Activated CD8-positive, alpha-beta T cell treated with anti-CD3 and anti-CD28 coated beads for 36 hours (primary cell): ENCODE measurements at places on chromosomes 5 and 9.

- DNase-seq = no peak
Observed at GRCh38 chr5:100755435-100755834, 147.6 kb downstream of the ST8SIA4 start.

DNA sequence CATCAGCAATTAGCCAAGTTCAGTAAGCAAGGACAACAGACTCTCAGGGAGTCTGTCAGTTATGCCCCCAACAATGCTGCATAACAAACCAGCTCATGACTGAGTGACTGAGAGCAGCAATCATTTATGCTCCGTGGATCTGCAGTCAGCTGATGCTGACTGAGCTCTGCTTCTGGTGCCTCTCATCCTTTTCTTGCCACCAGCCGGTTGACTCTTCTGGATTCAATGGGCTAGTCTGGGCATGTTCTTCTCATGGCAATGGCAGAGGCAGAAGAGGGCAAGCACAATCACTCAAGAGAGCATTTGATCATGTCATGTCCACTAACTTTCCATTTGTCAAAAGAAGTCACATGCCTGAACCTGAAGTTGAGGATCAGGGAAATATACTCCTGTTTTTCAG, 157.0 kb upstream of the NTRK2 start:
- DNase-seq = no peak

DNA sequence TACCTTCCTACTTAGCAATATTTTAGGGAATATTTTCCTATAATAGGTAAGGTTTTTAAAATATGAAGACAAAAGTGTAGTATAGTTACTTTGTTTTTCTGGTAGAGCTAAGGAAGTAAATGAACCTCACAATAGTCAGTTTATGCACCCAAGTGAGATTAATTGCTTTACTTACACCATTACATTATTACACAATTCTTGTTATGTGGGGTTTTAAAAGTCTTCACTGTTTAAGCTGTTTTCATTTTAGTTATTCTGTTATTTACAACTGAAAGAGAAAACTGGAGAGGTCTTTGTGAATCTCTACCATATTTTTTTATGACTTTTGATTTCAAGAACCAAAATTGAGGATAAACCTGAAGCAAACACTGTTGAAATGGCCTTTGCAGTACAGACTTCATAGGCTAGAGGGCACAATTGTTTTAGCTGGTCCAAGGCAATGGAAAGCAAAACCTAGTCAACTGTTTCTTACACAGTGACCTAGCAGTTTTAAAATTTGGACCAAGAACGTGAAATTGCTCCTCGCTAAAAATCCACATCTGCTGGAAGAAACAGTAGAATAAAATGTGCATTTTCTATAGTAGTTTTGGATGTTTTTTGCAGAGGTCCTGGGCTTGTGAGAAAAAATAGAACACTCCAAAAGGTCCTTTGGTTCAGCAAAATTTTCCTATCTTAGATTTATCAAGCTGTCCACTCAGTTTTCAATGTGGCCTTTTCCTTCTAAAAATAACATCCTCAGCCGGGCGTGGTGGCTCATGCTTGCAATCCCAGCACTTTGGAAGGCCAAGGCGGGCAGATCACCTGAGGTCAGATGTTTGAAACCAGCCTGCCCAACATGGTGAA, 66.4 kb upstream of the FER start:
- DNase-seq = peak; percentile 31

DNA sequence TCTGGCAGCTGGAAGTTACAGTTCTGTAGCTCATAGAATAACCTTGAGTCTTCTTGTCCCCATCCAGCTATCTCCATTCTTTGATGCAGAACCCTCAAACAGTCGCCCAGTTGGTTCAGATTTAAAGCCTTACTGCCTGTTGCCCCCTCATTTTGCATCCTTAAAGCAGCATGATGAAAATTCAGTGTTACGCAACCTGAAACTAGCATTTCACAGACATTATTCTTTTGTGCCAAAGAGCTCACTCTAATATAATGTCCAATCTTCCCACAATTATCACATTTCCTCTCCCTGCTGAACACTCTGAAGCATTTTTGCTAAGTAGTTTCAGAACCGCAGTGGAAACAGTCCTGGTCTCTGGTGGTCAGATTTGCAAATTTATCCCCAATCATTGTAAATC, 318.0 kb downstream of the PSAT1 start:
- DNase-seq = no peak

GRCh38 chr5:32088214-32088613, 85.9 kb downstream of the GOLPH3 start:
- DNase-seq = no peak

- DNase-seq = no peak
Observed at GRCh38 chr9:93247892-93248291, 64.0 kb downstream of the WNK2 start.

GRCh38 chr5:134503088-134503936, 22.2 kb upstream of the JADE2 start:
- DNase-seq = peak; percentile 91

DNA sequence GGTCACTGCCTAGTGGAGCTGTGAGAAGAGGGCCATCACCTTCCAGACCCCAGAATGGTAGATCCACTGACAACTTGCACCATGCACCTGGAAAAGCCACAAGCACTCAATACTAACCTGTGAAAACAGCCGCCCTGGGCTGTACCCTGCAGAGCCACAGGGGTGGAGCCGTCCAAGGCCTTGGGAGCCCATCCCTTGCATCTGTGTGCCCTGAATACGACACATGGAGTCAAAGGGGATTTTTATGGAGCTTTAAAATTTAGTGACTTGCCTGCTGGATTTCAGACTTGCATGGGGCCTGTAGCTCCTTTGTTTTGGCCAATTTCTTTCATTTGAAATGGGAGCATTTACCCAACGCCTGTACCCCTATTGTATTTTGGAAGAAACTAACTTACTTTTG, 62.4 kb upstream of the HTR4 start:
- no peak for DNase-seq

DNA sequence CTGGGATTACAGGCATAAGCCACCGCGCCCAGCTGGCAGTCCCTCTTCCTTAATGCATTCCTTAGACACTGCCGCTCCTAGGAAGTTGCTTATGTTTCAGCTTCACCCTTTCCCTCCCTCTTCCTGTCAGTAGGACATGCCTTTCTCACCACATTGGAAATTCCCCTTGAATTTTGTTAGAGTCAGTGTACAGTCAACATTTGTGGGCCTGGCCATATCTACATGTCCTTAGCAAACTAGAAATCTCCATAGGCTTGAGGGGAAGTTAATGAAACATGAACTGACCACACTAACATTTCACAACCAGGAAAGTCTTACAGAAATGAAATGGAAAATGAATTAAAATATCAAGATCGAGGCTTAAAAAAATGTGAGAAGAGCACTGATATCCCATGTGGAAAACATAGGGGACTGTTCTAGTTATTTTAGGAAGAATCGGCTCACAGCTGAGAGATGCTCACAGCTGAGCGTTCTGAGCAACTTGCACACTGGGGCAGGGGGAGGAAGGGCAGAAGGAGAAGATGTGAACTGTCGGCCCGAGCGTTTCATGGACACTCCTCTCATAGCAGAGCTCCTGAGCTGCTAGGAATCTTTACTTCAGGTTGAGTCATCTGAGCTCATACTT, 21.1 kb upstream of the LVRN start:
- no peak for DNase-seq

DNA sequence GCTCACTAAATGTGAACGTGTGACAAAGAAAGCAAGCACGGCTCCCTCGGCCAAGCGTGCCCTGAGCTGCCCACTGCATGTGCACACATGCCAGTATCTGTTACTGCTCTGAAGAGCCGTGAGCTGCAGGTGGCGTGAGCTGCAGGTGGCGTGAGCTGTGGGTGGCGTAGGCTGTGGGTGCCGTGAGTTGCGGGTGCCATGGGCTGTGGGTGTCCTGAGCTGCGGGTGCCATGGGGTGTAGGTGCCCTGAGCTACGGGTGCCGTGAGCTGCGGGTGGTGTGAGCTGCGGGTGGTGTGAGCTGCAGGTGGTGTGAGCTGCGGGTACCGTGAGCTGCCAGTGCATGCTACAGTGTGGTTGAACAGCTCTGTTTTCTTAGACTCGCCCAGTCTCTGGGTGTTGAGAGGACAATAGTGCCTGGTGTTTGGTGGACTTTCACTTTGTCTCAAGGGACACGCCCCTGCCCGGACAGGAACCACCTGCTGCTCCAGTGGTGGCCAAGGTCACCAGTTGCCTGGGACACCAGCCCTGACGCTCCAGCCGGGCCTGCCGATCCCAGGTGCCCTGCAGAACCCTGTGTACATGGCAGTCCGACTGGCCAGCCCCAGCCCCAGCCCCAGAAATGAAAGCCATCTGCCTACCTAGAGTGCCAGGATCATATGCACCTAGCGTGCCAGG, 6.7 kb downstream of the CCDC187 start:
- no peak for DNase-seq

GRCh38 chr5:35810601-35811000, 46.1 kb upstream of the IL7R start:
- no peak for DNase-seq

DNA sequence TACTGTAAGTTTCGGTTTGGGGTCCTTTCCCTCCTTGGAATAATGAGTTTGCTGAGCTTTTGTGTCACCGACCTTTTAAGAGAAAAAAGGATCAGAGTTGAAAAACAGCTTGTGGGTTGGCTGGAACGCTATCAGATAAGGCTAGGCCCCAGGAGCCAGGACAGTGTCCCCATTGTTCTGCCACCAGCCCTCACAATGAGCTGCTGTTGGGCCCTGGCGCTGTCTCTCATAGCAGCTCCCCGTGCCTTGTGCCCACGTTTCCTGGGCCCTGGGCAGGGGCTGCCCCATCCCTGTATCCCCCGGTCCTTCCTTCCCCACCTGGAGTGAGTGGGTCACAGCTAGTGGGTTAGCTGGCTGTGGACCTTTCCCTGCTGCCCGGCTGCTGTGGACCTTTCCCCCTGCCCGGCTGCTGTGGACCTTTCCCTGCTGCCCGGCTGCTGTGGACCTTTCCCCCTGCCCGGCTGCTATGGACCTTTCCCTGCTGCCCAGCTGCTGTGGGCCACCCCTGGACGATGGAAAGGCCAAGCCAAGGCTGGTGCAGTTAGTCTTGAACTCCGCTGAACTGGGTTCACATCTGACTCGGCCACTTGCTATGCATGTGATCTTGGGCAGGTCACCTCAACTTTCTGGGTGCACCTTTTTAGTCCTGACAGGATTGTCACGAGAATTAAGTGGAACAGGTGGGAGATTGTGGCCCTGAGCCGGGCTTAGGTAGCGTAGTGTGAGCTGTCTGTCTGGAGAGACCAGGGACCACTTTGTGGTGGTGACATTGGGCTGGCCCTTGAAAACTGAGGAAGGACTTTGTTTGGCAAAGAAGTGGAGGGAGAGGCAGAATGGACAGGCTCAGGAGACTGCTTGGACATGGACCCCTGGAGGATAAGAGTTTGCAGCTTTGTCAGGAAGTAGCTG, 99.5 kb downstream of the DAB2IP start:
- DNase-seq = no peak

DNA sequence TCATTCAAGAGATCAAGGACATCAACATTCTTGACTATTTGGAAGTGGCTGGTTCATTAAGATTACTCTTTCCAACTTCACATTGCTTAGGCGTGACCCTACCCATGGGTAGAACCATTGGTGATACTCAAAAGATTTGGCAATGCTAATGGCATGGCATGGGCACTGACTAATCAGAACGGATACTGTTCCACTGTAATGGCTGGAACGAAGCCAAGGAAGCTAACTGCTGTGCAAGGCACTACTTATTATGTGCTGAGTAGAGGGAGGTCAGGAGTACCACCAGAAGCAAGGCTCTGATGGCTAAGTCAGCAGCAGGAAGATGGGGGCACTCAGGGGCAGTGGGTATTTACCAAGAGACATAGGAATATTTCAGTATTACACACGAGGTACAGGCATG, 31.9 kb downstream of the GNA14 start:
- DNase-seq = no peak

DNA sequence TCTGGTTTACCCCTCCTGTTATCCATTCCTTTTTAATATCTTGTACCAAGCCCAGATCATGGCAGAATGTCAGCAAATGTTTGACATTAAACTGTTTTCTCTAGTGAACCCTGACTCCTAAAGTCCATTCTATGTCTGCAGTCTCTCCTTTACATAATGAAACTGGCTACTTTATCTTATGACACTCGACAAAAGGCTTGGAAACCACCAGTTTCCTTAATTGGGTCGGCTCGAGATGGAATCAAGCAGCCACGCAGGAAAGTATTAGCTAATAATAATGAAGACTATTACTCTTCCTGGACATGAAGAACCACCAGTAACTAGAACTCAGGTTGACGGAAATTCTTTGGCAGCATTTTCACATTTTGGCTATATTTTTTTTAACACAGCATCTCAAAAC, 17.5 kb downstream of the DAP start:
- DNase-seq = no peak

- peak; percentile 33 for DNase-seq
Observed at GRCh38 chr9:96382175-96382574, 1.3 kb downstream of the SLC35D2 start.

- no peak for DNase-seq
Observed at GRCh38 chr5:159130871-159131270, 31.2 kb upstream of the EBF1 start.

- DNase-seq = no peak
Observed at GRCh38 chr5:79143684-79144379, 32.2 kb downstream of the BHMT start.

- no peak for DNase-seq
Observed at GRCh38 chr9:22731786-22732185, 285.2 kb downstream of the DMRTA1 start.

GRCh38 chr9:128053560-128053959, 13.6 kb downstream of the NAIF1 start:
- no peak for DNase-seq

DNA sequence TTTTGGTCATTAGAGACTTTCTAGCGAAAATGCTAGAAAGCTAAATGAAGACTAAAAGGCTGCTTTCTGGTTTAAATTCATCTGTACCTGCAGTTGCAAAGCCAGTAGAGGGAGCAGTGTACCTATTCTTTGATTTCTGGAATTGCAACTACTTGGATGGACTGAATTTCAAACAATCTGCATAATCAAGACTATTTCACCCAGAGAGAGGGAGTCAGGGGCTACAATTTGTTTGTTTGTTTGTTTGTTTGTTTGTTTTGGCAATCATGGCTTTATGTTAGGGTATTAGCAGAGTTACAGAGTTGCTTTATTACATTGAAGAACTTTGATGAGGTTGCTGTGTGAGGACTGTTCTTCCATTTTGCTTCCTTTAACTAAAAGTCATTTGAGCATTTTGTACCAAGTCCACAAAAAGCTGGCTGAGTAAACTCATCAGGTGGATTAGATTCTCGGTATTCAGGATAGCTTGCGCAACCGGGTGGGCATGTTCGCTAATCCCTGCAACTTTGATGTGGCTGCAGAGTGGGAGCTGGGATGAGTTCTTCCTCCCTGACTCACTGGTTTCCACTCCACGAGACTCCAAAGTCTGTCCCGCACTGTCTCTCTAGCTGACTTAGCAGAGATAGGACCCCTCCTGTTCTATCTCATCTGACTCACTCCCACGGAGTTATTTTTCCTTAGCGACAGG, 80.0 kb upstream of the TUT7 start:
- DNase-seq = no peak

DNA sequence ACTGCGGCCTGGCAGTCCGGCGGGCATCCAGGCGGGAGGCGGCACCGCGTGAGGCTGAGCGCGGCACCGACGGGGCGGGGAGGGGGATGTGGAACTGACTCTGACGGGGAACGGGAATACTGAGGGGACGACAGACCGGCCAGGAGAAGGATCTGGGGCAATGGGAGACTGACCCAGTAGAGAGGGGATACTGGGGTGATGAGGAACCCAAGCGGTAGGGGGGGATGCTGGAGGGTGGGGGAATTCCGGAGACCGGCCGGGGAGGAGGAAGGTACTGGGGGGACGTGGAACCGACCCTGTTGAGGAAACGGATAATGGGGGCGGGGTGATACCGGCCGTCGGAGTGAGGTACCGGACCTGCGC, 423 bp downstream of the IPPK start:
- no peak for DNase-seq

GRCh38 chr9:130159915-130160670, 12.1 kb upstream of the NCS1 start:
- no peak for DNase-seq
